NCI-H1105 treated with DMSO at 0.1 percent for 48 hours (cell line): ENCODE measurements at places on chromosomes 16 and 17.

- no peak for DNase-seq
Observed at GRCh38 chr16:67265834-67266233, 13.5 kb upstream of the PLEKHG4 start.

- DNase-seq: no peak
Observed at GRCh38 chr17:47701608-47702007, 7.6 kb downstream of the TBKBP1 start.

DNA sequence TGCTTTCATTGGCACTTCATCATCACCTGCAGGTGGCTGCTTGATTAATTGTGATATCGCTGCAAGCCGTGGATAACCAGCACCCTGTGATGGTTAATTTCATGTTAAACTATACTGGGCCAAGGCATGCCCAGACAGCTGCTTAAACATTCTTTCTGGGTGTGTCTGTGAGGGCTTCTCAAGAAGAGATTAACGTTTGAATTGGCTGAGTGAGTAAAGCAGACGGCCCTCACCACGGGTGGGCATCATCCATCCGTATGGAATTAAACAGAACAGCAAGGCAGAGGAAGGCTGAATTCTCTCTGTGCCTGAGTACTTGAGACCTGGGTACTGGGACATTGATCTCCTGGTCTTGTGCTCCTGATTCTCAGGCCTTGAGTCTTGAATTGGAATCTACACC is 7.1 kb upstream of the ZNF213 start:
- no peak for DNase-seq

DNA sequence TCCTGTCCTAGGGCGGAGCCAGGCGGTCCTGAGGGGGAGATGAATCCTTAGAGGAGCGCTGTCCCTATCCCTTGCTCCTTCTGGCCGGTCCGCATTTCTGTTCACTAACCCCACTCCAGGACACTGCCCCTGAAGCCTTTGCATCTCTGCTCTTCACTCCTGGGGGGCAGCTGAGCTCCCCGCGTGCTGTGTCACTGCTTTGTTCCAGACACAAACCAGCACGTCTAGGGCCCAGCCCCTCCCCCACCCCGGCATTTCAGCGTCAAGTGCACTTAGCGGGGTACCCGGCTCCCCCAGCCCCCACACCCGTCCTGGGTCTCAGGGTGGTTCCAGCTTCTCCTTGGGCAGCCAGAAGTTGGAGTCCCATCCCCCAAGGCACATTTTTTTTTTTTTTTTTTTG is 8.9 kb downstream of the CORO6 start:
- no peak for DNase-seq

DNA sequence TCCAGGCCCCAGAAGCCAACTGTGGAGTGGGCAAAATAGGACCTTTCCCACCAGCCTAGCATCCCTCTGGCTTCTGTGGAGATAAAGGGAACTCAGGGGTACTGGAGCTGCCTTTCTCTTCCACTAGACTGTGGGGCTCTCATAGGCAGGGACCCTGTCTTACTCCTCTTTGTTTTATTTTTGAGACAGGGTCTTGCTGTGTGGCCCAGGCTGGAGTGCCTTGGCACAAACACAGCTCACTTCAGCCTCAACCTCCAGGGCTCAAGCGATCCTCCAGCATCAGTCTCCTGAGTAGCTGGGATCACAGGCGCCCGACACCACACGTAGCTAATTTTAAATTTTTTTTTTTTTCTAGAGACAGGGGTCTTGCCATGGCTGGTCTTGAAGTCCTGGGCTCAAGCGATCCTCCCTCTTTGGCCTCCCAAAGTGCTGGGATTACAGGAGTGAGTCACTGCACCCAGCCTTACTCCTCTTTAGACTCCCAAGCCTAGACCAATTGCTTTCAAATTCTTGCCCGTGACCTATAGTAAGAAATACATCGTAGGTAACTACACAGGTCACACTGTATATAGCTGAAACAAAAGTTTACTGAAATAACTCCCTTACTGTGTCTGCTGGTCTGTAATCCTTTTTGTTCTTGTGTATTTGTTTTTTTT is 2.6 kb downstream of the RAI1 start:
- DNase-seq: no peak

- no peak for DNase-seq
Observed at GRCh38 chr16:60452646-60453045, 1583.6 kb downstream of the CDH8 start.

DNA sequence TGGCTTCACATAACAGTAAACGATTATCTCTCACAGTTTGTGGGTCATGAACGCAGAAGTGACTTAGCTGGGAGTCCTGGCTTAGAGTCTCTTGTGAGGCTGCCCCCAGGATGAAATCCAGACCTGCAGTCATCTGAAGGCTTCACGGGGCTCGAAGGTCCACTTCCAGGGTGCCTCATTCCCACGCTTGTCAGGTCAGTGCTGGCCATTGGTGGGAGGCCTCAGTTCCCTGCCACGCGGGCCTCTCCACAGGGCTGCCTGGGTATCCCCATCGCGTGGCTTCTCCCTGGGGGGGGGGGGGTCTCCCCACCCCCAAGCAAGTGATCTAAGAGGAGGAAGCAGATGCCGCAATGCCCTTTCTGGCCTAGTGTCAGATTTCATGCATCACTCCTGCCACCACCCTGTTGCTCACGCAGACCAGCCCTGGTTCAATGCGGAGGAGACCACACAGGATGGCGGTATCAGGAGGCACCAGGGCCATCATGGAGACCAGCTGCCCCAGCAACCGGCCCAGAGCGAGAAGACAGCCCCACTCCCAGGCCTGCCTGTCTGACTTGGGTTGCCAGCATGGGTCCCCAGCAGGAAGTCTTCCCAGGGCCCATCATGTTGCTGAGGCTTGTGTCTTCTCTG is 77.3 kb upstream of the CDH5 start:
- no peak for DNase-seq

DNA sequence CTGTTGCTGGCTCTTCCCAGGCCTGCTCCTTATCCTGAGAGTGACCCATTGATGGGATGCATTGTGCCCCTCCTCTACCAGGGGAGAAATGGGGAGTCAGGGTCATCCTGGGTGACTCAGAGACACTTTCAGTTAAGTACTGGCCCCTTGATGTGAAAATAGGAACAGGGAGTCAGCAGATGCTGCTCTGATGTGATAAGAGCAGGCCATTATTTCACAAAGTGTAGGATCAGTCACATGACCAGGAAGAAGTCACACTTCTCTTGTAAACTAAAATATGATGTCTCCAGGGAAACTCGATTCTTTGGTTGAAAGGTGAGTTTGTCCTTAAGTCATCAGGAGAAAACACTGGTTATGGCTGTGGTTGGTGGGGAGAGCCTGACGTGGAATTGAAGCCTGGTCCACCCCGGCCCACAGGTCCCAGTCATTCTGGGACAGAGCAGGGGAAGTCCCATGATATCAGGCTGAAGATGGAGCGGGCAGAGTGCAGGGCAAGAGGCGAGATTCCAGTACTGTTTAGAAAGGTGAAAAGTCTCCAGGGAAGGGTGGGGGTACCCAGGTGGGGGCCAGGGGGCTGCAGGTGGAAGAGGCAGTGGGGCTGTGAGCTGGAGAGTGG is 88.6 kb upstream of the NLRP1 start:
- no peak for DNase-seq

GRCh38 chr16:31476303-31477219 is 4.6 kb downstream of the TGFB1I1 start:
- DNase-seq: no peak

DNA sequence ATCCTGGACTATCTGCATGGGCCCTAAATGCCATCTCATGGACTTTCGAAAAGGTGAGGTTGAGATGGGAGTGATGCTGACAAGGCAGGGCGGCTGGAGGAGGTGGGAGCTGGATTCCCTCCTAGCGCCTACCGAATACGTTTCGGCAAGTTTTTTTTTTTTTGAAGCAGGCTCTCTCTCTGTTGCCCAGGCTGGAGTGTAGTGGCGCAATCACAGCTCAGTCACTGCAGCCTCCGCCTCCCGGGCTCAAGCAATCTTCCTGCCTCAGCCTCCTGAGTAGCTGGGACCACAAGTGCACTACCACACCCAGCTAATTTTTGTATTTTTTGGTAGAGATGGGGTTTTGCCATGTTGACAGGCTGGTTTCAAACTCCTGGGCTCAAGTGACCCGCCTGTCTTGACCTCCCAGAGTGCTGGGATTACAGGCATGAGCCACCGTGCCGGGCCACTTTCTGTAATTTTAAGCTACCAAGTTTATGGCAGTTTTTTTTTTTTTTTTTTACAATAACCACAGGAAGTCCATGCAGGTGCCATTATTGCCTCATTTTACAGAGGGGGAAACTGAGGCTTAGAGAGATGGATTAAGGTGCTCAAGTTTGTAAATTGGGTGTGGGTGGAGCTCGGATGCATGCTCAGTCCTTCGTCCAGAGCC is 246.4 kb downstream of the PRKCA start:
- DNase-seq: no peak

GRCh38 chr17:35906191-35906925 is 24.2 kb downstream of the RDM1 start:
- DNase-seq: no peak

GRCh38 chr17:40996829-40997228 is 2.9 kb upstream of the KRTAP3-3 start:
- DNase-seq: no peak

DNA sequence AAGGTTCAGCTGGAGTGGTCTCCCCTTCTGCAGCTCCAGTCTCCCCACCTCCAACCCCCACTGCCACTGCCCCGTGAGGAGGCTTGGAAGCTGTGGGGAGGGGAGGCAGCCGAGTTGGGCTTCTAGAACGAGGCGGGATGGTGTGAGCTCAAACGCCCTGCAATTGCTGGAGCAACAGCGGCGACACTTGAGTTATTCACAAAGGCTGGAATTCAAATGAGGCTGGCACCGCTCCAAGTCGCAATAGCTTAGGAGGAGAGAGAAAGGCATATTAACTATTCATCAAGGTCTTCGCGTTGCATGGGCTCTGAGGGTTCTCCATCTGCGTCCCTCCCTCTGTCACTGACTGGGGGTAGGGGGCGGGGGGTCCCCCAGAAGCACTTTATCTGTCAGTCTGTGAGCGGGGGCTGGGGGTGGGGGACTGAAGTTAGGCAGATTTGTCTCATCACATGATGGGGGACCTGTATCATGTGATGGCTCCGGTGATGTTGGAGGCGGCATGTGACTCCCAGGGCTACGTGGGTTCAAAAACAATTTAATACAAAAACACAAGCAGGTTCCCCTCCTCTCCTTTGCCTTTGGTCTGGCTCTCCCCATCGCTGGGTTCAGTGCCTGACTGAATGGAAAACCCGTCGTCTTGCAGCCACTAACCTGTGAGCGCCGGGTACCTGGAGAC is 70.5 kb downstream of the RBBP6 start:
- peak; percentile 72 for DNase-seq

- DNase-seq: peak; percentile 2
Observed at GRCh38 chr16:68155425-68155824, 70.3 kb downstream of the NFATC3 start.

DNA sequence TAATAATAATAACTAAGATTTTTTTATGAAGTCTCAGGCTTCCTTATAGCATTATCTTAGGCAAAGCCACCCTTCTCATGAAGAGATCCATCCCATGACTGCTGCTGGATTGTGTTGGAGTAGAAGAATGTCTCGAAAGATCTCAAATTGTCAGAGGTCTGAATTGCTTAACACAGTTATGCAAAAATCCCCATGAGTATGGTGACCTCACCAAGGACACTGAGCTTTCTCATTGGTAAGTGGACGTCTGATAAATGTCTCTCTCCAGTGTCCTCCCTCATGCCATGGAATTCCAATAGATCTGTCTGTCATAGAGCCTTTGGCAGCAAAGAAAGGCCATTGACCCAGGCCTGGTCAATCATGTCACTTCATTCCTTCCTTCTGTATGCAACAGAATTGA is 264.5 kb downstream of the CDH11 start:
- no peak for DNase-seq

DNA sequence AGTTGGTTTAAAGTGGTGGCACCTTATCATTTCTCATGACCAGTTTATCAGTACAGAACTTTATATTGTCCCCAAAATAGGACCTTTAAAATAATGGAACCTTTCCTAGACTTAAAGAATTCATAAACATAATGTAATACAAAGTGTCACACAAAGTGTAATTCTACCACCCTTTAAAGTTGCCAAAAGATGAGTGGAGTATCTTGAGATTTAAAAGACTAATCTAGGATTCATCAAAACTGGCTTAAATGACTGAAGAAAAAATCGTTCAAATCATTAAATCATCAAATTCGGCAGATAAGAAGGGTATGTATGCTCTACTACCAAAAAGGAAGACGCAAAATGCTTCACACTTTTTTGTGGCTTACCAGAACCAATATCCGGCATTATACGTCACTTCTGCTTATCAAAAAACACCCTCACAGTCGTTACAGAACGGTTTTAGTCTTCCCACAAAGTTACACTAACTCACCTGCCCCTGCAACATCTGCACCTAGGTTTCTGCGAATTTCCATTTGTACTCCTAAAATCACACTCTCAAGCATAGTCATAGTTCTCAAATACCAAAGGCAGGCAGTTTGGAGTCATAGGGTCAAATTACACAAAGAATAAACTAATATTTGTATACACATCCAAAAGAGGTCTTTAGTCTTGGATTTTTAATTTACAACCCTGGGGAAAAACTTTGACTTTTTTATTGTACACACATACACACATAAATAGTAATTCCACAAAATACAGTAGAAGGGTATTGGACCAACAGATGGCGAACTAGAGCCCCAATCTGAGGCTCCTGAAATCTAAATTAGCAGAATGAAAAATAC is 1.4 kb upstream of the KANSL1 start:
- DNase-seq: peak; percentile 49

- no peak for DNase-seq
Observed at GRCh38 chr17:72906306-72906705, 186.2 kb downstream of the SLC39A11 start.

DNA sequence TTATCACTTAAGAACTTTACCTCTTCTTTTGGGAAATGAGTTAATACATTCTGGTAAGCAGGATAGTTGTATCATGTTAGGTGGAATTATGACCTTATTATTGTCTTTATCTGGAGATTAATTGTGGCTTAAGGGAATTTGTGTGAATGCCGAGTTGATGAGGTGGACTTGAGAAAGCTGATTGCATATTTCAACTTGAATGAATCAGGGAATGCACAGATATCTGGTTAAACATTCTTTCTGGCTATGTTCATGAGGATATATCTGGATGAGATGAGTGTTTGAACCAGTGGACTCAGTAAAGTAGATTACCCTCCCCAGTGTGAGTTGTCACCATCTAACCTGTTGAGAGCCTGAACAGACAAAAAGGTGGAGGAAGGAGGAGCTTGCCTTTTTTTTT is 326.1 kb upstream of the GOT2 start:
- DNase-seq: no peak

- no peak for DNase-seq
Observed at GRCh38 chr17:50146927-50147665, 3.4 kb downstream of the PPP1R9B start.

GRCh38 chr17:6536053-6536452 is 20.3 kb downstream of the PITPNM3 start:
- DNase-seq: no peak

DNA sequence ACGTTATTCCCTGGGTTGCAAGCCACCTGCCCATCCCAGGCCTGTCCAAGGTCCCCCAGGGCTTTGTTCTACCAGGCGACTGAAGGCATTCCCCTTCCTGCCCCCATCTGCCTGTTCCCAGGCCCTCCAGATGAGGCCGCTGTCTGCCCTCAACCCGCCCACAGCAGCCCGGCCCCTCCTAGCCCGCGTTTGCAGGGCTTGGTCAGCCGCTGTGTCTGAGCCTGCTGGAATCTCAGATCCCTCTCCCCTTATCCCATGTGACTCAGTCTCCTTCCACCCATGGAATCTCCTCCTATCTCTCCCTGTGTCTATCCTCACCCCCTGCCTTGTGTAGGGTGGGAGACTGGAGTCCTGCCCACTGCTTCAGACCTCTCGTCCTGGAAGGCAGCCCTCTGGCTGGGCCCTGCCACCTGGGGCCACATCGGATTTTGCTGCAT is 186.0 kb upstream of the TNRC6C start:
- DNase-seq: no peak

GRCh38 chr17:66002812-66003211 is 189.1 kb downstream of the CEP112 start:
- no peak for DNase-seq

- no peak for DNase-seq
Observed at GRCh38 chr16:74511961-74512360, 90.7 kb upstream of the CLEC18B start.
